M059J (cell line): ENCODE measurements at places on chromosomes 7 and 10. TPM values are rescaled to one million over a fixed set of nuclear protein-coding genes. Genes with fewer than 3 reads are reported as not detected.

- no peak for DNase-seq
These were observed 410.3 kb downstream of the TYW1 start for GRCh38 chr7:67406976-67407375.

DNA sequence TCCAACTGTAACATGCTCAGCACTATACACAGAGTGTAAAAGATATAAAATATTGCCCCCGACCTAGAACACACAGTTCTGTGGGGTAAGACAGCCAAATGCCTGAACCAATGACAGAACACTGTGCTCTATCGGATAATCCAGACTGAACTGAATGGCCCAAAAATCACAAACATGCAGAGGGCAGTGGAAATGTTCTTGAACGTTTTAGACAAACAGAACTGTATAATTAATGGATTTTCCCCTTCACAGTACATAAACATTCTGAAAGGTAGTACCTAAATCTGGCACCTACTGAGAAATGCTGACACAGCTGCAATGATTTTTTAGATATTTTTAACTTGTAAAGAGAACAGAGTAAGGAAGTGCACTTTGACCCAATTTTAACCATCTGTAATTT lies 33.4 kb downstream of the PARD3 start:
- DNase-seq = no peak

GRCh38 chr10:74433993-74434392 lies 283.0 kb downstream of the ADK start:
- no peak for DNase-seq

- peak; percentile 79 for DNase-seq
These were observed 7.8 kb downstream of the LIPM start for GRCh38 chr10:88810196-88810961.

NFE2L3 gene
- 38.2 and 51.3 TPM in 2 replicates for total RNA-seq

ZNF117 gene
- 4.7 and 5.0 TPM in 2 replicates for total RNA-seq

DNA sequence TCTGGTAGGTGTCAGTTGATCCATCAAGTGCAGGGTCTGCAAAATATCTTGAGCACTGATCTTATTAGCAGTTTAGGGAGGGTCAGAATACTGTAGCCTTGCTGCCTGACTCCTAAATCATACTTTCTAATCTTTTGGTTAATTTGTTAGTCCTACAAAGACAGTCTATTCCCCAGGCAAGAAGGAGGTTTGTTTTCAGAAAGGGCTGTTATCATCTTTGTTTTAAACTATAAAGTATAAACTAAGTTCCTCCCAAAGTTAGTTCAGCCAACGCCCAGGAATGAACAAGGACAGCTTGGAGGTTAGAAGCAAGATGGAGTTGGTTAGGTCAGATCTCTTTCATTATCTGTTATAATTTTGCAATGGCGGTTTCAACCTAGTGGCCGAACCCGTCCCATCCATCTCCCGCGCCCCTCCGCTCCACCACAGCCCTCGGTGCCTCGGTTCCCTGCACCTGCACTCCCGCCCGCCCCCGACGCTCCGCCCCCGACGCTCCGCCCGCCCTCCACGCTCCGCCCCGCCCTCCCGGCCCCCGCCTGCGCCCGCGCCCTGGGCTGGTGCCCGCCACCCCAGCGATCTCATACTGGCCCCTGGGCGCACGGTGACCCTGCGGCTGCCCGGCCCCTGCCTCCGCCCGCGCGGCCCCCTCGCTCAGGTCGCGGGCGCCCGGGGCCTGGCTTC lies at the start of gene ADCK2:
TSS of gene ADCK2 (plus strand) at position 564 of the 681 bp plus-strand sequence. CDS start 386 bp downstream, outside the sequence.
- DNase-seq = no peak

DNA sequence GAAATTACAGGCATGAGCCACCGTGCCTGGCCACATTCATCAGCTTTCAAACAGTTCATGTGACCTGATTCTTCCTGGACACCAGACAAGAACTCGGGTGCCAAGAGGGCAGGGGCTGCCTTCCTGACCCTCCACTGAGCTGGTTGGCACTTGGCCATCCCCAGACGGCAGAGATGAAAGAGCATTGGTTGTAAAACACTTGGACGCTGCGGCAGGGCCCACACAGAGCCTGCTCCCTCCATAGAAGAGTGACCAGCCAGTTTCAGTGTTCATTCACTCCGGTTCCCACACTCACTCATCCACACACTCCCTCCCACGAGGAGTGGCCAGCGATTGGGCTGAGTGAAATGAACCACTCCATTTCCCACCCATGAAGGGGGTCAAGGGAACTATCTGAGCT lies 112.3 kb downstream of the ITGB8 start:
- no peak for DNase-seq
